Fibroblast of skin of left quadriceps (primary cell): ENCODE measurements at places on chromosomes 7 and 10.

DNA sequence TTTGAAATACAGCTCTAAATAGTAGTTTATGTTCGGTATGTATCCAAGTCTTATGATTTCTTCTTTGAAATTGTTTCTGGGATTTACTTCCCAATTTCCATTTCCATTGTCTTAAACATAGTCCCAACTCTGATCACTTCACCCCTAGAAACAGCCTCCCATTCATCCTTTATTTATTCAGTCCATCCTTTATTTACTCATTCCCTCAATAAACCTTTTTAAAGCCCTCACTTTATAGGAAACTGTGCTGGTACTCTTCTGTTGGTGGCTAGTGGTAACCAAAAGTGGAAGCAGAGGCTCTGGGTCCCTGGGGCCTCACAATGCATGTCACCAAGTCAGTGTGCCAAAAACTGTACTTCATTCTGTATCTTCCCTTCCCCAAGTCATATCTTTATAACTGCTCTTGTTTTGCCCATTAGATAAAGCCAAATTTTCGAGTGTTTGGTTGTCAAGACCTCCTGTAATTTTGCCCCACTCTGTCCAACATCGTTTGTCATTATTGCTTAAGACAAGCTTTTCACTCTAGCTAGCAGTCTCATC, 3.9 kb upstream of the EPC1 start:
- no peak for DNase-seq

GRCh38 chr7:157729566-157729965, 392.8 kb downstream of the DNAJB6 start:
- DNase-seq, result no peak

- no peak for DNase-seq
These were observed 83.3 kb downstream of the PLXNA4 start for GRCh38 chr7:132492823-132493445.

- no peak for DNase-seq
These were observed 111.7 kb downstream of the JCAD start for GRCh38 chr10:29947701-29948060.

DNA sequence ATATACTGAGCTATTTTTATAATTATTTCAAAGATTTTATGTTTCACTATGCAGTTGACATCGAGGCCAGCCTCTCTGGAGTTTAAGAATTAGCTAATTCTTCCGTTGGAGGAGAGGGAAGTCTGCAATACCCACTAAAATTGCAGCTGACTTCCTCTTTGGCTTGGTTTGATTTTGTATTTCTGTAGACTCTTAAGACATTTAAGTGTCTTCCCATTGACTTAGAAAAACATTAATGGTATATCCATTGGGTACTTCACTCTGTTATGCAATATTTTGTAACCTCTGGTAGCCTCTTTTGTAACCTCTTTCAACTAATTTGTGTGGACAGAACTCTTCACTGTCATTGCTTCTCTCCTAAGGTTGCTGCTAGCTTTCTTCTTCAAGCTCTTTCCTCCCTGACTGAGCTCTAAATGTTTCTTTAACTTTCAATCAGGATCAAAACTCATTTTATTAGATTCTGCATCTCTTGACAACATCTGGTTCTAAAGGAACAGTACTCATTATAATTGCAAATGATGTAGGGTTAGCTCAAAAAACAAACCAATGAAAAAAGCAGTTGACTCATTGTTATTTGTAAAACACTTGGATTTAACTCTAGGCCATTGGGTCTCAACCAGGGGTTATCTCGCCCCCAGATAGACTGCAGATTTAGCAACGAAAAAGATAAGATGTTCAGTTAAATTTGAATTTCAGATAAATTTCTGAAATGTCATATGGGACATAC, 1.7 kb upstream of the ANKRD22 start:
- DNase-seq, result no peak

DNA sequence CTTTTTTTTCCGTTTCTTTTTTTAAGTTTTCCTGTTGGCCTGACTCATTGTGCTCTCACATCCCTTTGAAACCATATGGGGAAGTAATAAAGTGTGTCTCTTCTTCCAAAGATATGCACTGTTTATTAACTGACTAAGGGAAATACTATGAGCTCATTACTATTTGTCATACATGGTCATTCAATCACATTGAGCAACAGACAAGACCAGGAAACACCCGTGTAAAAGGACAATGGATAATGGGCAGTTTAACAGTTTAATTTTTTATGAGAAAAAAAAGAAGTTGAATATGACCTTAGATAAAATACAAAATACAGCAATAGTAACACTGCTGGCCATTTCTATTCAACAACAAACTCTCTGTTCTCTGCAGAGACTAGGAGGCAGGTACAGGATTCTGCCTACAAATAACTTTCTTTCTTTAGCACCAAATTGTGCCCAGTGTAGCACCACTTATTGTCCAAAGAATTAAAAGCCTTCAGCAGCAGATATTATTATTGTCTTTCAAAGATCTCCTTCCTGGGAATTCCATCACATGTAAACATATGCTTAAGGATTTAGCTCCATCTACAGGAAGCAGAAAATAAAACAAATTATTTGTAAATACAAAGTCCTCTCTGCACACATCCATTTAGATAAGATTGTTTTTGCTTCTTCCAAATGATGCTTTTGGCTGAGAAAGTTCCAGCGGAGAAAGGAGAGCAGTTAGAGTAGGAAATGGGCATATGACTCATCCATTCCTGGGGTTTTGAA, 55.0 kb upstream of the AKR1E2 start:
- peak; percentile 87 for DNase-seq

- DNase-seq, result no peak
These were observed 143.4 kb downstream of the CELF2 start for GRCh38 chr10:11161096-11161495.

GRCh38 chr10:30447125-30447799, 13.3 kb downstream of the MAP3K8 start:
- peak; percentile 63 for DNase-seq

DNA sequence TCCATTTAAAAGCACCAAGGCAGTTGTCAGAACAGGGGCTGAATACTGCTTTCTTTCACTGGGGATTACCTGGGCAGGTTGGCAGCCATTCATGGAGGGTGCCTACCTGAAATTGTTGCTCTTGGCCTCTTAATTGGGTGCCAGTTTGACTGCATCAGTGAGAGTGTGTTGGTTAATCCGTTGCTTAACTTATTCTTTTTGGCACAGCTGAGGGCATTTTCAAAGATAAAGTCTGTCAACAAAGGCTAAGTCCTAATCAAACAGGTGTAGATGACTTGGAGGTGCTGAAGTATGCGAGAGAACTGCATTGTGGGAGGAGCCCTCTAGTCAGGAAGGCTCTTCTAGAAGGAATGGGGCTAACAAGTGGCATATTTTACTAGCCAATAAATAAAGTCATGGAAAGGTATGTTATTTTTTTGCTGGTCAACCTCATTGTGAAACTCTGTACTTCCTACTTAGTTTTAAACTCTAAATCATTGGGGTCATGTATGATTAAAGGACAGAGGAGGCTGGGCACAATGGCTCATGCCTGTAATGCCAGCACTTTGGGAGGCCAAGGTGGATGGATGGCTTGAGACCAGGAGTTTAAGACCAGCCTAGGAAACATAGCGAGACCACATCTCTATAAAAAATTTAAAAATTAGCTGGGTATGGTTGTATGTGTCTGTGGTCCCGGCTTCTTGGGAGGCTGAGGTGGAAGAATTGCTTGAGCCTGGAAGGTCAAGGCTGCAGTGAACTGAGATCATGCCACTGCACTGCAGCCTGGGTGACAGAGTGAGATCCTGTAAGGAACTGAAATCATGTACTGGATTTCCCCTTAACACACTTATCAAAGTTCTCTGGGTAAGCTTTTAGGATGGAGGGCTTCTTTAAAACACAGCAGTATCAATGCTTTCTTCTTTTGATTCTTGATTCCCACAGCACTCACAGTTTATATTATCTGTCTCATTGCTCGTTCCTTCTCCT, 134.1 kb downstream of the LRMDA start:
- no peak for DNase-seq

- no peak for DNase-seq
These were observed 423.5 kb upstream of the IGFBP3 start for GRCh38 chr7:46344533-46344932.

GRCh38 chr7:1639071-1639470, 31.0 kb upstream of the ELFN1 start:
- no peak for DNase-seq

GRCh38 chr10:26446258-26446657, 8.1 kb downstream of the APBB1IP start:
- no peak for DNase-seq

GRCh38 chr10:122861711-122862161, 16.1 kb upstream of the CUZD1 start:
- DNase-seq, result no peak

DNA sequence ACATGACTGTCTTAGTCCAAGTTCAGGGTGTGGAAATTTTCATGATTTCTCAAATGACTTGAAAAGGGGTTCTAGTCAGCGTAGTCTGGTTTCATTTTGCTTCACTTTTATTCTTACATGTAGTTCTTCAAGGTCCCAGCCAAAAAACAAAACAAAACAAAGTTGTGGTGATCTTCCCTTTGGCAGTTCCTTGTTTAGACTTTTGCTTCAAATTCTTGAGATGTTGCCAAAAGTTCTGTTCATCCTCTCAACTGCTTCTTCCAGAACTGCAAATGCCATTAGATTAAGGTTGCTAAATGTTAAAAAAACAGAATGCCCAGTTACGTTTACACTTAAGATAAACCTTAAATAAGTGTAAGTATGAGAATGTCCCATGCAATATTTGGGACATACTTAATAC, 370.8 kb upstream of the LRRTM3 start:
- peak; percentile 2 for DNase-seq

- no peak for DNase-seq
These were observed 190.4 kb downstream of the PTPRN2 start for GRCh38 chr7:158396982-158397862.

DNA sequence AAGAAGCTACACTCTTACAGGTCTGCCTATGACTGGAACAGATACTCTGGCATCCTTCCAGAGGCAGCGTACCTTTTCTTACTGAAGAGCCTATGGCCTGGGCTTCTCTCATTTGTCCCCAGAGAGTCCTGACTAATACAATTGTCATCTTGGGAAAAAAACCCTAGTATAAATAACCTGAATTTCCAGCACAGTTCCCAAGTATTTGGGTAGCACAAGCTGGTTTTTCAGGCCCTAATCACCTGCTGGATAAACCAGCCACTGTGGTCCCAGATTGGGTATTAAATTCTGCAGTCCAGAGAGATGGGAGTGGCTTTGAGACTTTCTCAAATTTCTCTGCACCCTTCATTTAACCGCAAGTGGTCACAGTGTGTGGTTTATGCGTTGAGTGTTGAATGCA, 186.8 kb upstream of the NEBL start:
- no peak for DNase-seq

GRCh38 chr7:139115104-139115503, 5.6 kb upstream of the ZC3HAV1 start:
- no peak for DNase-seq

DNA sequence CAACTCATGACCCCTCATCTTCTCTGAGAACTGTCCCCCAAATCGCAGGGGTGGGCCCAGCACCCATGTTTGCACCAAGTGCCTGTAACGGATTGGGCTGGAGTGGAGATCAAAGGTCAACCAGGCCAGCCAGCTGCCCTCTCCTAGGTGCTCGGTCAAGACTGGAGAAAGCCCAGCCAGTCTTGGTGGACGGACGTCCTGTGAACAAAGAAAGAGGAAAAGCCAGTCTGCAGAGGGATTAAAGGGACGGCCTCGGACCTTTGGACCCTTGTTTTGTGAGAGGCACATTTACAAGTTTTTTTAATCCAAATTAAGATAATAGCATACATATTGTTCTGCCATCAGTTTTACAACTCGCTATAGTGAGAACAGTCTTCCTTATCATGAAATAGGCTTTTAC, 31.7 kb upstream of the GALNTL5 start:
- no peak for DNase-seq

GRCh38 chr10:30835146-30835545, 196.5 kb downstream of the ZNF438 start:
- DNase-seq, result no peak

DNA sequence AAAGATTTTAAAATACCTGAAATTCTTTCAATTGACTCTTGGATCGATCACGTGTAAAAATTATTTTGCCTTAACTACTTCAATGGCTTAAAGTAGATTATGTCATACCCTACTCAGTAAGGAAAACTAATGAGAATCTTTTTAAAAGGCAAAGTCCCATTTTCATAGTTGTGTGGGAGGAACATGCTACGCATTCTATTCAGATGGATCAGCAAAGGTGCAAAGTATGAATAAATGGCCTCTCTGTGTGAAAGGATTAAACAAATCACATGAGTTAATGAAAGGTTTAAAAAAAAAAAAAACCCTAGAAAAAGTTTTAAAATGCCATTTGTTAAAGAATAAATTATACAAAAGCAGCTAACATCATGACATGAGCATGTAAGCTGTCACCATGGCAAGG, 77.1 kb downstream of the ENO4 start:
- no peak for DNase-seq

- DNase-seq, result no peak
These were observed 706.4 kb downstream of the SORCS3 start for GRCh38 chr10:105347487-105347886.

GRCh38 chr10:124469956-124470484, 8.4 kb downstream of the LHPP start:
- no peak for DNase-seq

- no peak for DNase-seq
These were observed 32.4 kb upstream of the FOXL3 start for GRCh38 chr7:257647-257992.

GRCh38 chr10:22230158-22230833, 12.5 kb upstream of the EBLN1 start:
- DNase-seq, result no peak

GRCh38 chr10:101214446-101215396, 14.5 kb downstream of the LBX1 start:
- DNase-seq, result peak; percentile 13

- DNase-seq, result no peak
These were observed 1.0 kb upstream of the CHN2 start for GRCh38 chr7:29193316-29194205.

DNA sequence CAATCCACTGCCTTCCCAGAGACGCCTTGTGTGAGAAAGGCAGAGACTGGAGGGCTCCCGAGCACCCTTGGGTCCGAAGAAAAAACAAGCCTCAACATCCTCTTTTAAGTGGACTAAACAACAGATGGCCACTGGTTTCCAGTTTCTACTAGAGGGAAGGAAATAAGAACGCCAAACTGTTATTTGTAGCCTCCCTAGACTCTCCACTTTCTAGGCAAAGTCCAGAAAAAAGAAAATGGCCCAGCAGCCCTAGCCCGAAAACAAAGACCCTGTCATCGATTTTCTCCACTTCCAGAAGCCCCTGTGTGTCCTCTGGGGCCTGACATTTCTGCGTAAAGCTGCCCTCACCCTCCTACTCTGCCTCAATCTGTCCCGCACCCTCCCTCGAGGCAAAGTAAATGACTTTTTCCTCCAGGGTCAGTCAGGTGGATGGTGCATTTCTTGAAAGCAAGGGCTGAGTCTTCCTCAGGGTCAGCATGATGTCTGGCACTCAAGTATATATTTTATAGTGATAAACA, 6.0 kb downstream of the RGS10 start:
- DNase-seq, result no peak

GRCh38 chr10:71536332-71536731, 139.6 kb downstream of the CDH23 start:
- DNase-seq, result no peak
